Stimulated activated CD4-positive, alpha-beta T cell treated with anti-CD3 and anti-CD28 coated beads, Interleukin-4, amount 100 ng/mL, for 48 hours (primary cell): ENCODE measurements at places on chromosomes 5 and 9.

DNA sequence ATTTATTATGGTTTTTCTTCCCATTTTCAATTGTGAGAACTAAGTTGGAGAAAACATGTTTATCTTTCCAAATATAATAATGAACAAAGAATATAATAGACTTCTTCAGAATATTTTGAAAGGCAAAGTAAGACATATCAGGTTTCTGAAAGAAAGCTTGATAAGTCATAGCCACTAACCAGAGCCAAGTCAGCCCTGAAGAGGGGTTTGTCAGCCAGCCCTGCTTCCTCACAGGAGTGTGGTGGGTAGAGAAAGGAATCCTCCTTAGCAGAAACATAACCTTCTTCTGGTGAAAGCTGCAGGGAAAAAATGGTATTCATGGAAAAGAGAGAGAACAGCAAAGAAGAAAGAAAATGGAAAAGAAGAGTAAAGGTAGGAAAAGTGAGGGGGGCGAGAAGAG lies 93.4 kb downstream of the MPDZ start:
- DNase-seq, result no peak

- no peak for DNase-seq
These were observed 36.5 kb upstream of the IRX4 start for GRCh38 chr5:1919209-1919566.

DNA sequence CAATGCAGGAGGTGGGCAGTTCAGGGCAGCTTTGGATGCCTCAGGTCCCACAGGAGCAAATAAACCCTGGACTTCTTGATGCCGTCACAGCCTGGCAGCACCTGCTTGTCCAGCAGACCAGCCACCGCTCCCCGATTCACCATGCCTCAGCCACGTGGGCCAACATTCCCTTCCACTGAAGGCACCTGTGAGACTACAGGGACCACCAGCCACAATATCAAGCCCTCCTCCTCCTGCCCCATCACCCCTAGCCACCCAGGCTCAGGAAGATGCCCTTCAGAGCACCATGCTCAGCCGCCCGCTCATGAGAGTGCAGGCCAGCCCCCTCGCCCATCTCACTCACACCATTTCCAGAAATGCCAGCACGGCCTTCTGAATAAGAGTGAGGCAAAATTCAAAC lies 234.7 kb downstream of the SYK start:
- DNase-seq, result no peak

GRCh38 chr9:126860757-126861466 lies 473 bp downstream of the ZBTB34 start:
- DNase-seq, result no peak

DNA sequence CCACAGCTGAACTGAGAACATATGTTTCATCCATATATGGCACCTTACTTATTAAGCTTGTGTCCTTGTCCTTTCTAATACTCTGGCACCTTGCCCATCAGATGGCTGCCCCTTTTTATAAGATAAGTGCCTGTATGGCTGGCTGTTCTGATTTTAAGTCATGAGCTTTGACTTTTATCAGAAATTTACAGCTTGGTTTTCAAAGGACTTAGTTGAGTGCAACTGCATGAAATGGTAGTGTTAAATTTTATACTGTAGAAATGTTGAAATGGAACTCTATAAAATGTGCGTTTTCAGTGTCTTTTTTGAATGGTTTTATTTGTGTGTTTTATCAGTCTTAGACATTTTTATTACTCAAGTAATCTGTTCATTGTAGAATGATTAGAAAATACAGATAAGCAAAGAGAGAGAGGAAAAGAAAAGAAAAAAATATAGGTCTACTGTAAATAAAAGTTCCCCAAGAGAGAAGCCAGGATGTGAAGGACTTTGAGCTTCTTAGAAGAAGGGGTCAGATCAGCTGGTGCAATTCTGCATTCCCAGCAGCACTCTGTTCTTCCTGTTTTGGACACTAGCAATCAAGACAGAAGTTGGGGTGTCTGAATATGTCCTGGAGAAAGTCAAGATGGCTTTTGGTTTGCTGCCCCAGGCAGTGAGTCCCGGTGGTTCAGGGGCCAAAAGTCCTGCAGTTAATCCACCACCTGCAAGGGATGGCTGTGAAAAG lies 38.9 kb downstream of the ARHGAP26 start:
- no peak for DNase-seq

DNA sequence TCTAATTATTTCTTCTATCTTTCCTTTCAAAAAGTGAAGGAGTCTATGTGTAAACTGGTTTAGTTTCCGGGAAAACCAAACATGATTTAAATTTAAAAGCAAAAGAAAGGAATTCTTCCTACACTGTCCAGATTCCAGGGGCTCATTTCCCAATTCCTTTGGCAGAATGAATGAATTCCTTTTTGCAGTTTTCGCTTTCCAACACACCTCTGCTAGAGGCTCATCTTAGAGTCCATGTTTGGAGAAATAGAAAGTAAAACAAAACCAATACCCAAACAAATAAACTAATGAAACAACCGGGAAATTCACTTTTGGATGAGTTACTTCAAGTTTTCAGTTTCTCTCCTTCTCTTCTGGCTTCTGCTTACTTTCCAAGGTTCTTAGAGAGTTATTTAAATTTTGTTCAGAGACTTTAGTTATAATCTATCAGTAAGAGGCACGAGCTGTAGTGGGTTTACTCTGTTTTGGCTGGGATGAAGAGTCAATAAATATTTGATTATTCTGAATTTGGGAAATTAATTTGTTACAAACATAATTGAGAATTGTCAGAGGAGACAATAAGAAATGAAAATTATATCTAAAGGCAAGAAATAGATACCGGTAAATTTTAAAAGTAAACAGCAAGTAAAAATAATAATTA lies 365.0 kb upstream of the CDH9 start:
- no peak for DNase-seq

DNA sequence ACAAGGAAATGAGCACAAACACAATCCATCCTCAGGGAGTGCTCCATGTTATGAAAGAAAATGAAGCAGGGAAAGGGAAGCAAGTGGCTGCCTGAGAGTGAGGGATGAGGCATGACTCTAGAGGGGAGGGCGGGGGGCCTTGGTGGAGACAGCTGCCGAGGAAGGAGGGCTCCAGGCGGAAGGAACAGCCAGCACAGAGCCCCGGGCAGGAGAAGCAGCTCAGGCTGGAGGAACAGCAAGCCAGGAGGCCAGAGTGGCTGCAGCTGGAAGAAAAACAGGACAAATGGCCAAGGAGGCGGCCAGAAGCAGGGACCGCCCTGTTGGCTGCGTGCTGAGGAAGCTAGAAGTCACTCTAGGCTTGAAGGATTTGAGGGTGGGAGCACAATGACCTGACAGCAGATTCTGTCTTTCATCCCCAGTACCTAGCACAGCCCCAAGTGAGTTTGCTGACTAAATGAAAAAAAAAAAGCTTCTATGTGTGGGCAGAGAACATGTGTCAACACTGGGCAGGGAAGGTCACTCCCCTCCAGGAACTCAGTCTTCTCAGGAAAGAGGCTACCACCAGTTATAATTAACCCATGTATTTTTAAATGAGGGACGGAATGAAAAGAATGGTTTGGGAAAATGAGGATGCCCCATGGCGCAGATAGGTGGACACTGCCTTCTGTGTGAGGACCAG lies 142.8 kb downstream of the DCP2 start:
- no peak for DNase-seq

GRCh38 chr9:93613791-93614190 lies 37.4 kb downstream of the PHF2 start:
- DNase-seq, result no peak

GRCh38 chr5:108523360-108523759 lies 141.5 kb upstream of the FBXL17 start:
- DNase-seq, result no peak

- DNase-seq, result no peak
These were observed 68.9 kb downstream of the ADAMTS6 start for GRCh38 chr5:65412842-65413241.

DNA sequence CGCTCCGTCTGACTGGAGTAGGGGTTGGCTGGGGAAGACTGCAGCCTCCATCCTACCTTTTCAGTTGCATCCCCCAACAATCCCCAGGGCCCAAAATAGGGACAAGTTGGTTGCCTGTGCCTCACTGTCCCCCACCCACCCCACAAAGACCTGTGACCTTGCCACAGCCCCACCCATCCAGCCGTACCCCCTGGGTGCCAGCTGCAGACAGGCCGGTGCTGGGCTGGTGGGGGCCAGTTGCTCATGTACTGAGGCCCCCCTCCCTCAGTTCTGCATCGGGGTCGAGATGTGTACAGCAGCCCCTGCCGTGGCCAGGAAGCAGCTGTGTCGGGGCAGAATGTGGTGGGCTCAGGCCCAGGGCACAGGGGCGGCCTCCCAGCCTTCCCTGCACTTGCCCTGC lies 374 bp downstream of the LCNL1 start:
- no peak for DNase-seq

DNA sequence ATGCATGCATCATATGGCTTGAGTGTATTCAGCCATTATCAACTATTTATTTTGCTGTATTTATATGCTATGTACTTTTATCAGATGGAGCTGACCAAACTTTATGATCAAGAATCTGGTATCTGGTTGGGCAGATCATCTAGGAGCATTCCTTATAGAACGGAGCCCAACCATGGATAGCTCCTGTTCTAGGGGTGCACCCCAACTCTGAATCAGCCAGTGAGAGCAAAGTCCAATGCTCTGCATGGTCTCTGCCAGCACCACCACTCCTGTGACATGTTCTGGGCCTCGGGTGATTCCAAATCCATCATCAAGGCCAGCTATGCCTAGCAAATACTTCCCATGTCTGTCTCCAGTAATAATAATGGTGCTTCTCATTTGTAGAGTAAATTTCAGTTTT lies 517.5 kb downstream of the AGTPBP1 start:
- DNase-seq, result no peak

DNA sequence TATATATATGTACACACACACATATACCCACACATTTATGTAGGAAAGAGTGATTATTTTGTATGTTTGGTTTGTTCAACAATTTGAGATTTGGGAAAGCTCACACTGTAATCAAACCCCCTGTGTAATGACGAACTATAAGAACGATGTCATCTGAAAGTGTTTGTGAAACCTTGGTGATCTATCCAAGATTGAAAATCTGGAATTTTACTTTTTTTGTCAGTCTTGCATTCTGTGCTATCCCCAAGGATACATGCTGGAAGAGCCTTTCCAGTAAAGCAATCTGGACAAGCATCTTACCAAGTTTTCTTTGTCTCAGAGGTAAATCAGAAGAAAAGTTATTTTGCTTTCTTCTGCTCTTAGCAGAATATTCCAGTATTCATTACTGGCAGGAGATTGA lies 23.3 kb downstream of the SGCD start:
- DNase-seq, result no peak

- no peak for DNase-seq
These were observed 372.8 kb downstream of the KIAA0825 start for GRCh38 chr5:94245608-94246007.

- no peak for DNase-seq
These were observed 2.2 kb downstream of the FBXL7 start for GRCh38 chr5:15502208-15502607.

DNA sequence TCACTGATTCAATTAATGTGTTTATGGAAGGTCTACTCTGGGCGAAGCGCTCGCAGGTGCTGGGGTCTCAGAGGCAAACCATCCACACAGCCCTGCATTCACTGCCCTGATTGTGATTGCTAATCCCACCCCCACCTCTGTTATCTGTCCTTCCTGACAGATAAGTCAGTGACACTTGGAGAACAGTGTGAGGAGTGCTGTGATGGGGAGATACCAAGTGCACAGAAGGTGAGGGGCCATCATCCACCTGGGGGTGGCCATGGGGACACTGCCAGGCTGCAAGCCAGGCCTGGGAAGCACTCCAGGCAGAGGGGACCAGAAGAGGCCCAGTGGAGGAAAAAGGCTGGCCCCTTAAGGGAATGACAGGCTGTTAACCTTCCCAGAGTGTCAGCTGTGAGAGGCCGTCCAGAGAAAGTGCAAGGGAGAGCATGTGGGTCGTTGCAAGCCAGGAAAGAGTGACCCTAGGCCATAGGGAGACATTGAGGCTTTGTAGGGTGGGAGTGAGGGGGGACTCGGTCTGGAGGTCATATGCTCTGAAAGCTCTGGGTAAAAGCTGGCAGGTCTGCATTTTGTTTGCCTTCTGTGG lies 18.0 kb downstream of the IL9 start:
- no peak for DNase-seq

GRCh38 chr9:106945727-106946660 lies 83.0 kb downstream of the ZNF462 start:
- DNase-seq, result no peak

DNA sequence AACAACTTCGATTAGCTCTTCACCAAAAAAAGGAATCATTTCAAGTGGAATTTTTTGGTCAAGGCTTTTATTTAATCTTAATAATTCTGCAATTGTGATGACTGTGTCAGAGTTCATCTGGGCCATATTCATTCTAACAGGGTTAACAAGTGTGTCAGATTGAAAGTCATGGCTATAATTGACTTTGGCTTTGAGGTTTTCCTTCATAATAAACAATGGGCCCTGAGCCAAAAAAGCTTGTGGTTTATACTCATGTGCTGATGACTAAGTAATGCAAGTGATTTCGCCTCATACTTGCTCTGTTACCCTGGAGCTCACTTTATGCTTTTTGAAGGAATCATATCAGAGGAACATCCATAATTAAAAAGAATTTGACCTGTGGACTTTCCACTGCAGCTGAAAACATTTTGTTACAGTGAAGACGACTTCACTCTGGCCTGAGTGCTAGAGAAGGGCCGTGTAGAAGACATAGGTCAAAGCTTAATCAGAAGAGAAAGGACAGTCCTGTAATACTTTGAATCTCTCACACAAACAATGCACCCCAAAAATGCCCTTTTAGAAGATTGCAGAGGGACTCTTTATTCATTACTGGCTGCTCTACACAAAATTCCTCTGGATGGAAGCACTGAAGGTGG lies 101.7 kb downstream of the GDNF start:
- no peak for DNase-seq

GRCh38 chr5:119287547-119288111 lies 68.2 kb upstream of the TNFAIP8 start:
- DNase-seq, result no peak

- DNase-seq, result no peak
These were observed 18.8 kb upstream of the CER1 start for GRCh38 chr9:14741369-14741768.

- DNase-seq, result no peak
These were observed 167.9 kb upstream of the PANK3 start for GRCh38 chr5:168746893-168747640.

DNA sequence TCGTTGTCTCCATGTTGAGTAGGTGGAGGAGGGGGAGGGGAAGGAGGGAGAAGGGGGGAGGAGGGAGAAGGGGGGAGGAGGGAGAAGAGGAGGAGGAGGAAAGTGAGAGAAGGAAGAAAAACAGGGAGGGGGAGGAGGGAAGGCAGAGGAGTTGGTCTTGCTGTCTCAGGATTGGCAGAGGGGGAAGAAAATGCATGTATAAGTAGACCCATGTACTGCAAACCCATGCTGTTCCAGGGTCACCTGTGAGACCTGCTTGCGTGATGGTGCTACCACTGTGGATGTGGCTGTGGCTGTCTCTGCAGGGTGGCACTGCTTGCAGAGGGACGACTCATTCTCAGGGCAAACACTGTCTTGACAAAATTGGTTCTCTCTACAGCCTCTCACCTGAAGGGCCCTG lies 76.3 kb downstream of the PTCH1 start:
- DNase-seq, result no peak

DNA sequence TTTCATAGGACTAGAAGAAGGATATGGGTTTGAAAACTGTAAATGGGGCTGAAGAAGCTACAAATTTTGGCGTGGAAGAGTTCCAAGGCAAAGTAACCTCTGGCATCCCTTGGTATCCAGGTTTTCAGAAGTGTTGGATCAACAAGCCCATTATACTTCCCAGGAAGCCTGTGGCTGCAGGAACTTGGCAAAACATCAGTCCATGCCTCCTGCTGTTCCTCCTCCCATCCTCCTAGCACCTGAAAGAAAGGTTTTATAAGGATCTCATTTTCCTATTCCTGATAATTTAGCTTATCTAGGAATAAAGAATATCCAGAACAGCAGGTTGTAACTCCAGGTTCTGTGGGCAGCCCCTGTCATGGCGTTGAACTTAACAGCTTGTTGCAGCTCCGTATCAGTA lies 72.5 kb upstream of the LPAR1 start:
- DNase-seq, result no peak
